ENCODE measurements at places on chromosomes 5 and 9. TPM values are rescaled to one million over a fixed set of nuclear protein-coding genes. Genes with fewer than 3 reads are reported as not detected.

Gene CD274
- 3.1 TPM for total RNA-seq

Gene PRRX2
- total RNA-seq, result 22.9 TPM

Gene ACOT12
- not detected for total RNA-seq

Gene PCDHGA1
- 0.81 TPM for total RNA-seq

Gene CCL21
- 161 TPM for total RNA-seq

Gene CAMSAP1
- total RNA-seq, result 24.1 TPM

Gene SLC28A3
- total RNA-seq, result 0.19 TPM

Gene IFNK
- not detected for total RNA-seq

Gene UBAC1
- total RNA-seq, result 32.7 TPM

Gene FBXO4
- total RNA-seq, result 10.9 TPM

Gene DMRT3
- not detected for total RNA-seq

GRCh38 chr9:114174876-114175771 is 19.8 kb downstream of the COL27A1 start:
- DNase-seq, result no peak

DNA sequence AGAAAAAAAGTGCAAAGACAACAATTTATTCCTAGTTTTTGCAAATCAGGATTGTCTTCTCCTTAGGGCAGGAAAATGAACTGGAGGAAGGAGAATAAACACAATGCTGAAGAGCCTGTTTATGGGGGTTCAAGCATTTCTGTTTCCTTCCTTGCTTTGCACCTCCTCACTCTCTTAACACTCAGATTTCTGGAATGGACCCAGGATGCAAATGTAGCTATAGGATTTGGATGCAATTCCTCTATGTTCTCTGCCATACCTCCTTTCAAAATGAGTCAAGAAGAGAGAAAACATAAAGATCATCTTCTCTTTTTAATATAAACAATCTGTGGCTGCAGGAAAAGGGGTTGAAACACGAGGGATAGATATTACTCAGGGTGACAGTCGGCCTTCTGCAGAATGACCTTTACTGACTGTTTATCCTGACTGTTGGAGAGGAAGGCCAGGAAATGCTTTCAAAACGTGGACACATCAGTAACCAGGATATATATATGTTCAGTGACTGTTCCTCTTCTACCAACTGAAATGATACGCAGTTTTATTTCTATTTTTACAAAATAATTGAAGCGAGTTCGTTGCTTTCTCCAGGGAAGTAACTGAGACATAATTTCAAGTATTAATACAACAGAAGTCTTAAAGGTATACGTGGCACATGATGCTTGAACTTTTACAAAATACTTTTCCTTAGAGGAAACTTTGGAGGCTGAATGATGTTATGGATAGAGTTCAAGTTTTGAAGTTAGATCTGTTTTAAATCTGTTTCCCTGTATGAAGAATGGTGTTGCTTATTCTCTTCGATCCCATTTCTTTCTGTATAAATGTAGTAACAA is 44.4 kb downstream of the ACTBL2 start:
- DNase-seq, result no peak

DNA sequence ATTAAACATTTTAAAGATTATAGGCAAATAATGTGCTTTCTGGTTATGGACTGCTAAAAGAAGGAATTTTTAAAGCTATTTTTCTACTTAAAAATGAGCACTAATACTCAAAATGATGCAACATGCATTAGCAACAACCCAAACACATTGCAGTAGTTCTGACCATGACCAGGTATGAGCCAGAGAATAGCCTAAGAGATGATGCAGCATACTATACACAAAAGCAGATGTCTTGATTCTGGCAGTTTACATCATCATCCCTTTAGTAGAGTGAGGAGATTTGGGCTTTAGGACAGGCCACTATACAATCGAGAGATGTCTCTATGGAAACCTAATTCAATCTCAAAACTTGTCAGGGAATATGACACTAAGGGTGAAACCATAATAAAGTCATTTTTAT is 307.1 kb downstream of the PRR16 start:
- DNase-seq, result no peak

- DNase-seq, result no peak
Measured at GRCh38 chr9:127140181-127140580, 17.7 kb upstream of the ANGPTL2 start.

- no peak for DNase-seq
Measured at GRCh38 chr9:86301686-86302085, 19.3 kb upstream of the ISCA1 start.

GRCh38 chr5:84564321-84565075 is 179.8 kb upstream of the EDIL3 start:
- DNase-seq, result no peak

- no peak for DNase-seq
Measured at GRCh38 chr5:81601919-81602318, 149.0 kb downstream of the SSBP2 start.

DNA sequence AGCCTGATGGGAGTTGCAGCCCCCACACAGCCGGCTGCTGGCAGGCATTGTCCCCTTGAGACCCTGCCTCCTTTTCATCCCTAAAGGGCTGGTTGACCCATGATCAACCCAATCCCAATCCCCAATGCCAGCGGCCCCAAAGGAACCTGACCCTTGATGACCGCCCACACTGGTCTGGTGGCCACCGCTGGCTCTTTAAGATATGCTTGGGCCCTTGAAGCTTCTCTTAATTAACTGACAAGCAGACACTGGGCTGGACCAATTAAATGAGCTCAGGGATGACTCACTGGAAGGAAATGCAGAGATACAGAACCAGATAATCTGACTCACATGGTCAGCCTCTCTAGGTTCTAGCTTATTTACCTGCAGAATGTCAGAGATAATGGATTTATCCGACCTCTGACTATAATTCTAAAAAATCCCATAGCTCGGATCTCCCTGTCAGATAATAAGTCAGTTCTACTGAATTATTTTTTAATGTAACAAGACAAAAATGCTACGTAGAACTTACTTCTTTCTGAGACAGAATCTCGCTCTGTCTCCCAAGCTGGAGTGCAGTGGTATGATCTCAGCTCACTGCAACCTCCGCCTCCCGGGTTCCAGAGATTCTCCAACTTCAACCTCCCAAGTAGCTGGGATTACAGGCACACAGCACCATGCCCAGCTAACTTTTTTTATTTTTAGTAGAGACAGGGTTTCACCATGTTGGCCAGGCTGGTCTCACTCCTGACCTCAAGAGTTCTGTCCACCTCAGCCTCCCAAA is 11.1 kb upstream of the MLANA start:
- no peak for DNase-seq

DNA sequence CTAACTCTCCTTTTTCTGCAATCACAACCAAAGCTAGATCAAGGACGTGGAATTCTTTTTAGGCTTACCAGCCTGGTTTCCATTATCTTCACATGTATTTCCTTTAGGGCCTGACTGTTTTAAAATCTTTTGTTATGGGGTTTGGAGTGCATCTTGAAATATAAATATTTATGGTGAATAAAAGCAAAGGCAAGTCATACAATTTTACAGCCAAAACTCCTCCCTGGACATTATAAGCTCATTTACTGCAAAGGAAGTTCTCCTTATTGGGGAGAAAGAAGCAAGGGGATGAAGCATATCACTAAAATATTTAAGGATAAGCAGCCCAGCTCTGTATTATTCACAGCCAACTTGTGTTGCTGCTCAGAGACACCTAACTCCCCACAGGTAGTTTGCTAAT is 132.2 kb upstream of the TARS1 start:
- DNase-seq, result no peak

GRCh38 chr5:94613583-94613982 is 4.8 kb downstream of the KIAA0825 start:
- DNase-seq, result no peak

DNA sequence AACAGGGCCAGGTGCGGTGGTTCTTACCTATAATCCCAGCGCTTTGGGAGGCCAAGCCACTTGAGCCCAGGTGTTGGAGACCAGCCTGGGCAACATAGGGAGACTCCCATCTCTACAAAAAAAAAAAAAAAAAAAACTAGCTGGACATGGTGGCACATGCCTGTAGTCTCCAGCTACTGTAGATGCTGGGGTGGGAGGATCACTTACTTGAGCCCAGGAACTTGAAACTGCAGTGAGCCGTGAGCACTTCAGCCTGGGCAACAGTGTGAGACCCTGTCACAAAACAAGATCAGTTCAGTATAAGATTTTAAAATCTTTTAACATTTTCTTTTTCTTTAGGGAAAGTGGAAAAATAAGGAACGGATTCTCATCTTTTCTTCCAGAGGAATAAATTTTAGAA is 2.5 kb downstream of the BRIX1 start:
- no peak for DNase-seq

DNA sequence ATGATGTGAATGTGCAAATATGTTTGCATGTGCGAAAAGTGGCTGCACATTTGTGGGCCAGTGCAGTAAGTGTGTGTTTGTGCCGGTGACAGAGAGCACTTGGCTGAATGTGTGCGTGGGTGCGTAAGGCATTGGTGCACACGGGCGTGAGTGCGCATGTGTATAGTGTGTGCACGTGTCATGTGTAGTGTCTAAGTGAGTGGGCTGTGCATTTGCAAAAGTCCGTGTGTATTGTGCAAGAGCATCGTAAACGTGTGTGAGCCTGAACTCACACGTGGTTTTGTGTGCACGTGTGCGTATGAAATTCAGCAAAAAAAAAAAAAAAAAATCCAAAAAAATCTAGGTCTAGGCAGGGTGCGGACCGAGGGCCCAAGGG is 6.5 kb upstream of the EBF1 start:
- DNase-seq, result no peak

GRCh38 chr9:81620002-81620390 is 69.4 kb downstream of the TLE1 start:
- DNase-seq, result no peak

DNA sequence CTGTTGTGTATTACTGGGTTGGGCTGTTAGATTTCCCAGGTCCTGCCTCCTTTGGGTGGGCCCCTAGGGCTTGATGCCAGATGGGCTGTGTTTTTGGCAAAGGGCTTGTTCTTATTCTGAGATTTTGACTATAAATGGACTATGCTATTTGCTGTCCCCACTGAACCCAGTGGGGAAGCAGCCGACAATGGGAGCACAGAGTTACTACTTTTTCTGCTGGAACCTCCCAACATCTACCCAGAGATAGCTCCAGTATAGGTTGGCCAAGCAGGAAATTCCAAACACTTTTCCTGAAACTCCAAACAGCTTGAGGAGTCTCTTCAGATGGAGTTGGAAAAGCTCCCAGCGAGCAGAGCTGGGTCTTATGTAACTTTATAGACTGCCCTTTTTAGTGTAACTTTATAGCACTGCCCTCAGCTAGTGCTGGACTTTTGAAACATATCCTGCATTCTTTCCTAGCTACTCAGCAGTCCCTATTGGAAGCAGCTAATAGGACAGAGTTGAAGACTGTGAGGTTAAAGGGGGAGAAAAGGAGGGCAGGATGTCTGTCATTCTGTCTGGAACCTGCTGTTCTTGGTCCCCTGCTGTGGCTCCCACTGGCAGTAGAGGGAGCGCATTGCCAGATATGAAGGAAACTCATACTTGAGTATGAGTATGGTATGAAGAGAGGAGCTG is 21.0 kb downstream of the RUSC2 start:
- peak; percentile 95 for DNase-seq

DNA sequence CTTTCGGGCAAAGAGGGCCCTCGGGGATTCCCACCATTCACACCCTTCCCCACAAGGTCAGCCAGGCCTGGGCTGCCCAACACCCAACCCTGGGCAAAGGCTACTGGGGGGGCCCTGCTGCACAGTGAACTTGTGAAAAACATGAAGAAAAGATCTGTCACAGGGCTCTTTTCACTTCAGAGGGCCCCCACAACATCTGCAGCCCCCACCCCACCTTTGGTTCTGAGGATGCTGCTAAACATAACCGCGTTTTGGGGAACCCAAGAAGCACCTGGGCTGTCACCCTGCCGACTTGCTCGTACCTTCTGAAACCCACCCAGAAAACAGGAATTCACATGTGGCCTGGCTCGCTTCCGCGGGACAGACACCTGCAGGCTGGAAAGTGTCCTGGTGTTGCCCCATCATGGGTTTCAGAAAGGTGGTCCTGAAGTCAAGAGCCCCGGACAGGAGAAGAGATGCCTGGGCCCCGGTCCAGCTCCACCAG is 29.3 kb downstream of the B4GALT1 start:
- DNase-seq, result peak; percentile 73

DNA sequence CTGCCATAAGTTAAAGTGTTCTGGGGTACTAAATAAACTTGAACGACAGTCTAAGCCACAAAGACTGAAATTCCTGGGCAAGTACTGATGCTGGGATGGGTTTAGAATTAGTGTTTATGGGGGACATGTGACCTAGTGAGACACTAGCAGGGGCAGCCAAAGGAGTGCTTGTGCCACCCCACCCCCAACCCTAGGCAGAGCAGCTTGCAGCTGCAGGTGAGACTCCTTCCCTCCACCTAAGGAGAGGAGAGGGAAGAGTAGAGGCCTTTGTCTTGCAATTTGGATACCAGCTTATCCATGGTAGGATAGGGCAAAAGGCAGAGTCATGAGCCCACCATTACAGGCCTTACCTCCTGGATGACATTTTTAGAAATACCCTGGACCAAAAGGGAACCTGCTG is 28.7 kb upstream of the PDE4D start:
- no peak for DNase-seq

DNA sequence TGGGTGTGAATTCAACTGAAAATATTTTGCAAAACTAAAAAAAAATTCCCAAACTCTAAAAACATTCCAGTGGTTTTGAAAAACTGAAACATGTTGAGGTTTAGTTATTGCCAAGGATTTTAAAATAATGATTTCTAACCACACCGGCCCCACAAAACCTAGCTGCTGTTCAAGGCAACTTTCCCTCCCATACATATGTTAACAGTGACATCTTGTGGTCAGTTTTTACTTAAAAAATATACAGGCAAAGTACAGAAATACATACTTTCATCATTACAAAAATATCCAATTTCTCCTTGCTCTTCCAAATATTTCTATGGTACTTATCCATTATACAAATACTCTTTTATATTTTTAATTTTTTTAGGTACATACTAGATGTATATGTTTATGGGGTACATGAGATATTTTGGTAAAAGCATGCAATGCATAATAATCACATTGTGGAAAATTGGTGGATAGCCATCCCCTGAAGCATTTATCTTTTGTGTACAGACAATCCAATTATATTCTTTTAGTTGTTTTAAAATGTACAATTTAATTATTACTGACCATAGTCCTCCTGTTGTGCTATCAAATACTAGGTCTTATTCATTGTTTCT is 34.4 kb upstream of the MRPS30 start:
- no peak for DNase-seq

DNA sequence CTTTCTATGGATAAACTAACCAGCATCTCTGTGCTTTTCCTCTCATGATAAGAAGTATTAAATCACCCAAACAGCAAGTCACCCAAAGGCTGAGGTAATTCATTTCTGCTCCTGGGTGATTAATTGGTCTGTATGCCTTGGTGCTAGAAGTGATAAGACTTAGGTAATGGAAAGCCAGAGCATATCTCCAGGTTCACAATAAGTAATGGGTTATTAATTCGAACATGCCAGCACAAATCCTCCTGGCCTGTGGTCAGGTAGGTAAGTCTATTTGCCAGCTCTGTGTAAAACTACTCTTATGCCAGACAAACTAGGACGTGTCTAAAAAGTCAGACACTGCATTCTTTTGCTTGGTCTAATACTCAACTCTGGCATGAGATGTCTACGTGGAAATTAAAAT is 11.2 kb upstream of the ENC1 start:
- DNase-seq, result no peak

GRCh38 chr9:120608421-120608820 is 28.5 kb upstream of the CDK5RAP2 start:
- no peak for DNase-seq

- no peak for DNase-seq
Measured at GRCh38 chr9:10255758-10256157, 357.0 kb downstream of the PTPRD start.
